CD4-positive, alpha-beta T cell treated with Interleukin-1 beta for 1 hour (primary cell): ENCODE measurements at places on chromosomes 4 and X.

DNA sequence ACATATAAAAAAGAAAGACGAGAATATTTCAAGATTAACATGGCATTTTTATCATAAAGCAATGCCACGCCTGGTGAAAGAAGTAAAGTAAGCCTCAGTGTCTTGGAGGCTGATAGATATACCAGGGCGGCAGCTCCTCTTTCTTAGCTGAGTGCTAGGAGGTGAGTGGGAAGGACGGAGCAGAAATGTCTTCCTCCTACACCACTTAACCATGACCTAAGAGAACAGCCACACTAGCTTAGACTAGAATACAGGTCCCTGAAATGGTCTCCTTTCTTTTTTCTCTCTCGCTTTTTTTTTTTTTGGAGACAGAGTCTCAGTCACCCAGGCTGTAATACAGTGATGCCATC, 75.0 kb downstream of the NAF1 start:
- DNase-seq: no peak

- no peak for DNase-seq
Observed at GRCh38 chrX:153560000-153560399, 38.9 kb downstream of the CCNQ start.

GRCh38 chrX:130467936-130468335, 66.1 kb downstream of the RBMX2 start:
- DNase-seq: no peak

- DNase-seq: no peak
Observed at GRCh38 chr4:20624793-20625374, 75.4 kb upstream of the PACRGL start.

DNA sequence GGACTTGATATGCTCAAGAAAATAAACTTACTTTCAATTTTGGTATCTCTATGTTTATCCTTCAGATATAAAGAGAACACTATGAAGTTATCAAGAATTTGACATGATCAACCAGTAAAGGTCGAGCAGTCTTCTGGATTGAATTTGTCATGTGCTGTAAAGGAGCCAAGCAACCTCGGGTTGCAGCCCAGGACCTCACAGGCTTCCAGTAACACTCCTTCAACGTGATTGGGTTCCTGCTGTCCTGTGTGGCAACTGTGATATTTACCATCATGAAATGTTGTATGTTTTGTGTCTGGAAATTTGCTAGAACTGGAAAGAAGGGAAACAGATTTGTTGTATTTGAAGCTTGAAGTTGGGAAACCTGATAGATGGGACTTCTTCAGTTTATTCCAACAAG, 52.0 kb upstream of the UGT2B7 start:
- DNase-seq: no peak

DNA sequence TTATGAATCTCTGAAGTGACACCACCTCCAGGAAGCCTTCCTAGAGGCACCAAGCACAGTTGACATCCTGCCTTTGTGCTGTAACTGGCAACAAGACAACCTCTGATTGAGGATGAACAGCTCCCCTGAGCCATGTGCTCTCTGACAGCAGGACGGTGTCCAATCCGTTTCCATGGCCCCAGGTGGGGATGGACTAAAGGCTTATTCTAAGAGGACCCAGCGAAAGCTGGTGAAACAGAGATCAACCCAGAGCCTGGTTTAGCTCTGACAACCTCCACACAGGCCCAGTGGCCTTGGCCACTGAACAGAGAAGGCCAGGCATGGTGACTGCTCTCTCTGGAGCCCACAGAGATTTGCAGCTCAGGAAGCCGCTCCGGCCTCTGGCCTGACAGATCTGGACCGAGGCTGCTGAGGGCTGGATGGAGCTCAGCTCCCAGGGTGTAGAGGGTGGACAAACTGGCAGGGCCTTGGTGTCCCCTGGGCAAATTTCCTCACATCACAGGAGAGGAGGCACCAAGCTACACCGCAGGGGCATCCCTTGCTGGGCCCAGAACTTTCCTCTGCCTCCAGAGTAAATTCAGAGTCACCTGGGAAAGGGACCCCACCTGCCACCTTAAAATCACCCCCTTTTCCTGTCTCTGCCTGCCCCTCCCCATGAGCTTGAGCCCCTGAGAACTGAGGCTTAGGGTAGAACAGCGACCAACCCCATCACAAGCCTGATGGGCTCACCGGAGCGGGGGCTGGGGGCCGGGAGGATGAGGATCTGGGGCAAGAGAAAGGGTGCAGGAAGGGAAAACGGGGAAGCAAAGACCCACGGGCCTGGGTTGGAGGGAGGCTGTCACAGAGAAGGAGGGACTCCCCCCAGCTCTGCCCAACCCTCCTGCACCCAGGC, 40.2 kb downstream of the HMX1 start:
- DNase-seq: no peak

GRCh38 chr4:20217951-20218350, 33.8 kb upstream of the SLIT2 start:
- DNase-seq: no peak

DNA sequence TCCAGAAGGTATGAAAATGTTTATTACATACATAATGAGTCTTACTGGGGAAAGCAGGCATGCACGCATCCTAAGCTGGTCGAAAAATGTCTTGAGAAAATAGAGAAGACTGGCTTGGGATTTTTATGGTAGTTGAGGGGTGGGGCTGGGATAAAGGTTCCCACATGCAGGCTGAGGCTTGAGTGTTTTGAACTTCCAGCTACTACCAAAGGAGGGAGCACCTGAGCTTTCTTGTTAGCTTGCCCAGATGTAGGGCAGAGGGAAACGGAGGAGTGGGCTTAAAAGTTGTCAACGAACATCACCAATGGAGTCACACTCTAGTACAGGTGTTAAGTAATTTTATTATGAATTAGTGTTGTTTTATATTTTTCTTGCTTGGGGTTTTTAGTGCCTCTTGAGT, 39.6 kb upstream of the SRPX start:
- no peak for DNase-seq

DNA sequence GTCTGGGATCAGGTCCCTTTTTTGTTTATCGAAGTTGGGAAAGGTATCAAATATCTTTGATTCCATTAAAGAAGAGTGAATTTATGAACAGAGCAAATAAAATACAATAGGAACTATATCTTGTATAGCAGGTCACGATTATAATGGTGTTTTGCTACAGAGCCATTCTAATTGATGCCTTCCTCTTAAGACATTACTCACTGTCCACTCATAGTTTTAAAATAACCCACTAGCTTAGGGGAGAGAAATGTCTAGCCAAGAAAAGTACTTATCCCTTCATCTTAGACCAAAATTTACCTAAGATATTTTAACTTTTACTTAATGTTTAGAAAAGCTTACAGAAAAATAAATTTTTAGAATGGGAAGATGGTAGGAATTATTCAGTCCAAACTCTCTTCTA, 112.0 kb upstream of the PABPC4L start:
- DNase-seq: no peak

DNA sequence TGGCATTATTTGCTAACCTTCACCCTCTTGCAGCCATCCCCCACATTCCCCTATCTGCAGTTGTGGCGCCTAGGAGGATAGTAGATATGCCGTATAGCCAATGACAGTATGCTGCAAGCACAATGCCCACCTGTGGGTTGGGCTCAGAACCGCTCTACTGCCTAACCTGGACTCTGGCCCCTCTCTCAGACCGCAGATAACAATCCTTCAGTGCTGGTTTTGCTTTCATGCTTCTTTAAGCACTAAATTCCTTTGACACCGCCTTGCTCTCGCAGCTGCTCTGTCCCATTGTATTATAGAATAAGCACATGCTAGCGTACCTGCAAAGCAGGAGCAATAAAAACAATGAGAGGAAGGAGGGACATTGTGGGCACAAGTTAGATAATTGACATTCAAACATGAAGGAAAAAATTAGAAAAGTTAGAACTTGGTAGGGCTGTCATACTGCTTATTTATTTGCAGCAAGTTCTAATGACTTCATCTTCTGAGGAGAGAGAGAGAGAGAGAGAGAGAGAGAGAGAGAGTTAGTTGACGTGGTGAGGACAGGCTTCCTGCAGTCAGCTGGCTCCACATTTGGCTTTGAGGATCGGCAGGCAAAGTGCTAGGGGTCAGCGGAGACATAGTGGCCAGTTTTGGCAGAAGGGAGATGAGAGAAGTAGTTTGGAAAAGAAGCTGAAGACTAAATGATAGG, 55.8 kb downstream of the WWC2 start:
- no peak for DNase-seq

DNA sequence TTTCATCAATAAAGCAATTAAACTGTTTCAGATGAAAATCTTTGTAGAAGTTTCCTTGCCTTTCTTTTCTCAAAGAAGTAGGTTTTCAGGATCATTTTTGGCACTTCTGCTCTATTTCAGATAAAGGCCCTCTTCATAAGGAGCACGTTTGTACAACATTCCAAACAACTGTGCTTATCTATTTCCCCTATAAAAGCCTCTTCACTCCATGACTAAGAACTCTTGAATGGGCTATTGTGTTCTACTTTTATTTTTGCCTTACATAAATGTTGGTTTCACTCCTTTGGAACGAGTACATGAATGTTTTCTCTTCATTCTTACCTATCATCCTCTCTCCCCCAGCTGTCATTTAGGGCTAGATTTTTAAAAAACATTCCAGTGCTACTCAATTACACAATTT, 288.0 kb upstream of the PPP1R2C start:
- DNase-seq: no peak

DNA sequence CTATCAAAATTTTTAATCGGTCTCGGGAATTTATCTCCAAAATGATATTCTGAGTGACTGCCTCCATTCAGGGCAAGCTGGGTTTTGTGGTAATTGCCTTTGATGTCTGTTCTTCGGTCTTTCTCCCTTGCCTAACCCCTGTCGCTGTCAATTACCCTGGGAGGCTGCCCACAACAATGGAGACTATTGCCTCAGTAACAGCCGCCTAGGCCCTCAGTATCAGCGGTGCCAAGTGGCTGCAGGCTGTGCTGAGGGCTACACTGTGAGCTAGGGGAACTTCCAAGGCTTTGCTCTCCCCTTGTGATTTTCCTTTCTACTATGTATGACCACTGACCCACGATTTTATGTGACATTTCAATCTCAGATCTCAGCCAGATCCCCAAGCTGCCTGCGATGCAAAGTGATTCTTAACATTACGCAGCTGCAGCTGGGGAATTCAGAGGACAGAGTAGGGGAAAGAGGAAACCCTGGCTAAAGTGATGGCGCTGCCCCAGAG, 36.3 kb upstream of the REST start:
- no peak for DNase-seq

DNA sequence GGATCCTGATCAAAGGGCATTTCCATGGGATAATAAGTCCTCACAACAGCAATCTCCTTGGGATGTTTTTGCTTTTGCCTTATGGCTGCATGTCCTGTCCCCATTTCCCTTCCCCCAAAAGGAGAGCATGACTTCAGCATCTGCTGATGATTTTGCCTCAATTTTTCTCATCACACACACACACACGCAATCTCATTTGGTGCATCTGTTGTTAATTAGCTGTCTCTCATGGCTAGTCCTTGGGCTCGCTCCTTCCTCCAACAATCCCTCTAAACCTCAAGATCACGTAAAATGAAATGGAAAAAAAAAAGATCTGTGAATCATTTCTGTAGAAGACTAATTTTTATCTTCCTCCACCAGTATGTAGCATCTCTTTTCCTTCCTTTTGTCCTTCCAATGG, 153.6 kb downstream of the RBMX2 start:
- no peak for DNase-seq

DNA sequence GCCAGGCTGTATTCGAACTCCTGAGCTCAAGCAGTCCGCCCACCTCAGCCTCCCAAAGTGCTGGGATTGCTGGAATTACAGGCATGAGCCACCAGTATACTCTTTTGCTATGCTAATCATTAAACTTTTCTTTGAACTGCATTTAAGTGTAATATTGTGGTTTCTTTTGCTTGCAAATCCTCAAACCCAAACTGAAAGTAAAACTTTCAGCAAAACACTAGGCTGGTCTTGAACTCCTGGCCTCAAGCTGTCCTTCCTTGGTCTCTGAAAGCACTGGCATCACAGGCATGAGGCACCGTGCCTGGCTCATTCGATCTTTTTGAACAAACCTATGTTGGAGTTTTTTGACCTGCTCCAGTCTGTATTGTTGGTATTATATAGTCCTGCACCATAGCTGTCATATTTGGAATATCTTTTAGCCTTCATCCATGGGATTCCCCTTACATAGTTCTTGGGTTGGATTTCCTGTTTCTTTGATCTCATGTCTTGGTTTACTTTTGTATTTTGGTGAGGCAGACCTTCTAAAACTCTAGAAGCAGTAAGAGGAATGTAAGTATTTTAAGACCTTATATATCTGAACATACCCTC, 34.1 kb downstream of the MOB1B start:
- DNase-seq: no peak
